ENCODE measurements at places on chromosomes 1 and 21.

- H3K4me1 ChIP-seq: no peaks in the 10 kb centered on the region
- H3K27ac ChIP-seq: no peak overlapping the region
- no peaks in the 10 kb centered on the region for H3K27me3 ChIP-seq
- no peaks in the 10 kb centered on the region for H3K36me3 ChIP-seq
These were observed 176.9 kb upstream of the PRMT6 start for GRCh38 chr1:106879538-106879937.

- H3K4me3 ChIP-seq: peak overlapping the region; percentile 8
- H3K36me3 ChIP-seq: no peaks in the 10 kb centered on the region
- no peak overlapping the region for H3K27ac ChIP-seq
- no peaks in the 10 kb centered on the region for H3K27me3 ChIP-seq
These were observed 30.9 kb downstream of the PRDM2 start for GRCh38 chr1:13730751-13731482.

DNA sequence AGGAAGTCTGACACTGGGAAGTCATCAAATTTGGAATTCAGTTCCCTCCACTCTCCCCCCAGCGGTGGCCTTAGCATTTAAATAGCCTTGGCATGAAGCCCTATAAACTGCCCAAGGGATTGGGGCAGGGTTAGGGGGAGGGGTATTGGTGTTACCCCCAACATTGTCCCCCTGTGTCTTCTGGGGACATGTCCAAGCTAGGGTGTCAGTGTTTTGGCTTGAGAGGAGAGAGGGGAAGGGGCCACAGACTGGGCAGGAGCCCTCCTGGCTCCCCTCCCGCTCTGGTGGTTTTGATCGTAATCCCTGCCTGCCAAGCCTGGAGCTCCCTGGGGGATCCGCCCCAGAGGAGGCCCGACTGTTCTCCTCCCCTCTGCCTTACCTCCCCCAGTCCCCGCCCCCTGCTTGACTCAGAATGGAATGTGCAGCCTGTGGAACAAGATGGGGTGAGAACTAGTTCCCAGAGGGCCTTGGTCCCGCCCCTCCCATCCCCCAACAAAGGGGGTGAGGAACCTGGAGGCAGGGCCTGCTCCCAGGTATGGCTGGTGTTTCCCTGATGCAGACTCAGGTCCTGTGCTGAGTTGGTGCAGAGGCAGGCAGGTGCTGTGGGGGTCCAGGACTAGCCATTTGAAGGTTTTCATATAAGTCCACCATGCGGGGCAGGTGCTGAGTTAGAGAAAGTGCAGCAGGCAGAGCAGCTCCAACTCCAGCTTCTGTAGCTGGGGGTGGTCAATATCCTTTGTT, 7.4 kb downstream of the SOX13 start:
- H3K27ac ChIP-seq: peak overlapping the region; percentile 94
- H3K27me3 ChIP-seq: no peaks in the 10 kb centered on the region
- no peak overlapping the region for H3K4me3 ChIP-seq

DNA sequence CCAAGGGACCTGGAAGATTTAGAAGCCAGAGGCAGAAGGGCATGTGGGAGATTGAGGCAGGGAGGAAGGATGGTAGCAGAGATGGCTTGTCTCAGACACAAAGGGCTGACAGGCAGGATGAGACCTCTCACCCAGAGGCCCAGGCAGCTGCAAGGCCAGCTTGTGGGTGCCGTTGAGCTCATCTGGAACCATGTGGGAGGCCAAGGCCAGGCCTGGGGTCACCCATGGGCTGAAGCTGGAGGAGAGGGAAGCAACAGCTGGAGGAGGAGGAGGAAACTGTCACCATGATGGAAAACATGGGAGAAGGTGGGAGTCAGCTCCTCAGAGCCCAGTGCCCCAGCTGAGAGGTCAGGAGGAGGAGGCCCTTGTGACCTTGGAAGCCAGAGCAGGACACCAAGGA, 6.4 kb downstream of the CRABP2 start:
- H3K27ac ChIP-seq: no peak overlapping the region
- H3K4me1 ChIP-seq: no peaks in the 10 kb centered on the region
- H3K27me3 ChIP-seq: peaks cover 6% of the 10 kb centered on the region

DNA sequence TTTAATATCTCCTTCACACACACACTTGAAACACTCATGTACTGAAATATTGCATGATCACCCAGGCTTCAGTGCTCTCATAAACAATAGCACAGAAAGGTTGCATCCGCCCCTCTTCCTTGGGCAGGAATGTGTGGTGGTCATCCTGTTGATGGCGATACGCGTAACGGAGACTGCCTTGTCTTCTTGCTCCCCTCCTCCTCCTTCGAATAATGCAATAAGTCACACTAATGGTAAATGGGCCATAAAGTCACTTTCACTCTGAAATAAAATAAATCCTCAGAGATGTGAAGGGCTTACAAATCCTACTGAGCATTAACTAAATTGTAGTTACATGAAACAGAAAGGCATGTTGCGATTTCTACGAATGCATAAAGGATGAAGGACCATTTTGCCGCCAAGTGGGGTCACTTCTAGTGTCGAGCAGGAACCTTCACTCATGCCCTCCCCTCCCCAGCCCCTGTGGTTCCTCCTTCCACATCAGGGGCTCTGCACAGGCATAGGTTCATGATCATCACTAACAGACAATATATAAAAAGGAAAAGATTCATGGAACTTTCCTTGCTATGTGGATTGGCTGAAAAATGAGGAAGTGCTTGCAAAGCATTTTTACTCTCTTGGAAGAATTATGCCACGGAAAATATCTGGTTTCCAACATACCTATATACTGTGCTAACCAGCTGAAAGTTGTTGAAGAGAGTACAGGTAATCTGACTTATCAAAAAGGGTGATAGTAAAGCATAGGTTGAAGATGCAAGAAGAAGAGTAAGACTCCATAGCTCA, 1.2 kb upstream of the PGBD5 start:
- no peak overlapping the region for H3K4me3 ChIP-seq
- H3K27ac ChIP-seq: no peak overlapping the region
- peaks cover 9% of the 10 kb centered on the region for H3K4me1 ChIP-seq
- H3K27me3 ChIP-seq: no peaks in the 10 kb centered on the region
- DNase-seq: no peak

DNA sequence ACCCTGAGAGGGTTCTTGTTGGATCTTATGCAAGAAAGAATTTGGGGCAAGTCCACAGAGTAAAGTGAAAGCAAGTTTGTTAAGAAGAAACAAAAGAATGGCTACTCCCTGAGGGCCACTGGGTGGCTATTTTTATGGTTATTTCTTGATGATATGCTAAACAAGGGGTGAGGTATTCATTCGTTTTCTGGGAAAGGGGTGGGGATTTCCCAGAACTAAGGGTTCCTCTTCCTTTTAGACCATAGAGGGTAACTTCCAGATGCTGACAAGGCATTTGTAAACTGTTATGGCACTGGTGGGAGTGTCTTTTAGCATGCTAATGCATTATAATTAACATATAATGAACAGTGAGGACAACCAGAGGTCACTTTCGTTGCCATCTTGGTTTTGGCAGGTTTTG, 18.2 kb upstream of the IFI6 start:
- H3K4me3 ChIP-seq: no peak overlapping the region
- no peaks in the 10 kb centered on the region for H3K27me3 ChIP-seq
- DNase-seq: no peak
- H3K4me1 ChIP-seq: no peaks in the 10 kb centered on the region
- no peaks in the 10 kb centered on the region for H3K36me3 ChIP-seq
- no peak overlapping the region for H3K27ac ChIP-seq

GRCh38 chr1:234107416-234108021, 203.0 kb downstream of the SLC35F3 start:
- no peaks in the 10 kb centered on the region for H3K27me3 ChIP-seq
- H3K4me1 ChIP-seq: no peaks in the 10 kb centered on the region
- H3K4me3 ChIP-seq: no peak overlapping the region
- DNase-seq: no peak

GRCh38 chr1:97308131-97308530, 586.5 kb downstream of the PTBP2 start:
- no peaks in the 10 kb centered on the region for H3K4me1 ChIP-seq
- H3K4me3 ChIP-seq: no peak overlapping the region
- H3K36me3 ChIP-seq: no peaks in the 10 kb centered on the region
- H3K27ac ChIP-seq: no peak overlapping the region
- no peak for DNase-seq

- no peaks in the 10 kb centered on the region for H3K4me1 ChIP-seq
- H3K27ac ChIP-seq: no peak overlapping the region
- no peaks in the 10 kb centered on the region for H3K36me3 ChIP-seq
- no peak overlapping the region for H3K4me3 ChIP-seq
These were observed 87.9 kb downstream of the CDC14A start for GRCh38 chr1:100440075-100440809.

GRCh38 chr1:186099336-186100104, 275.5 kb downstream of the TPR start:
- no peak for DNase-seq
- no peak overlapping the region for H3K4me3 ChIP-seq
- H3K27ac ChIP-seq: no peak overlapping the region
- H3K27me3 ChIP-seq: no peaks in the 10 kb centered on the region
- no peaks in the 10 kb centered on the region for H3K4me1 ChIP-seq

GRCh38 chr1:18541046-18541795, 60.5 kb downstream of the KLHDC7A start:
- no peak overlapping the region for H3K27ac ChIP-seq
- H3K27me3 ChIP-seq: no peaks in the 10 kb centered on the region
- no peaks in the 10 kb centered on the region for H3K4me1 ChIP-seq
- H3K36me3 ChIP-seq: no peaks in the 10 kb centered on the region
- H3K4me3 ChIP-seq: no peak overlapping the region
- DNase-seq: no peak

- H3K4me3 ChIP-seq: no peak overlapping the region
- no peaks in the 10 kb centered on the region for H3K4me1 ChIP-seq
- H3K27ac ChIP-seq: no peak overlapping the region
- peak; percentile 12 for DNase-seq
- H3K27me3 ChIP-seq: no peaks in the 10 kb centered on the region
- H3K36me3 ChIP-seq: no peaks in the 10 kb centered on the region
These were observed 14.6 kb upstream of the FLG2 start for GRCh38 chr1:152374451-152374850.

DNA sequence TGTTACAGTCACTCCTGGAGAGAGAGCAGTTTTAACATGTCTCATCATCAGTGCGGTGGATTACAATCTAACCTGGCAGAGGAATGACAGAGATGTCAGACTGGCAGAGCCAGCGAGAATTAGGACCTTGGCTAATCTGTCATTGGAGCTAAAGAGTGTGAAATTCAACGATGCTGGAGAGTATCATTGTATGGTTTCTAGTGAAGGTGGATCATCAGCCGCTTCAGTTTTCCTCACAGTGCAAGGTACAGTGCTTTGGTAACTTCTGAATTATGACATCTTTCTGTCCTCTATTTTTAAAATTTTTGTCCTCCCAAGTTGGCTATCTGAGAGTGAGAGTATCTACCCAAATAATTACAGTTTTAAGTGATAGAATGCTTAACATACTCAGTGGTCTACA, 199.4 kb downstream of the HMCN1 start:
- no peak overlapping the region for H3K4me3 ChIP-seq
- no peak for DNase-seq
- H3K4me1 ChIP-seq: no peaks in the 10 kb centered on the region
- H3K36me3 ChIP-seq: no peaks in the 10 kb centered on the region

GRCh38 chr1:226728448-226728847, 10.6 kb downstream of the ITPKB start:
- H3K36me3 ChIP-seq: no peaks in the 10 kb centered on the region
- H3K4me3 ChIP-seq: no peak overlapping the region
- no peak overlapping the region for H3K27ac ChIP-seq
- H3K27me3 ChIP-seq: no peaks in the 10 kb centered on the region
- DNase-seq: no peak

- no peak overlapping the region for H3K4me3 ChIP-seq
- no peaks in the 10 kb centered on the region for H3K4me1 ChIP-seq
- H3K36me3 ChIP-seq: no peaks in the 10 kb centered on the region
- no peak for DNase-seq
These were observed 37.5 kb downstream of the DPH5 start for GRCh38 chr1:100988121-100988520.

- H3K4me3 ChIP-seq: no peak overlapping the region
- no peaks in the 10 kb centered on the region for H3K27me3 ChIP-seq
- H3K36me3 ChIP-seq: no peaks in the 10 kb centered on the region
- no peak overlapping the region for H3K27ac ChIP-seq
These were observed 6.1 kb upstream of the IGFN1 start for GRCh38 chr1:201184307-201185122.

DNA sequence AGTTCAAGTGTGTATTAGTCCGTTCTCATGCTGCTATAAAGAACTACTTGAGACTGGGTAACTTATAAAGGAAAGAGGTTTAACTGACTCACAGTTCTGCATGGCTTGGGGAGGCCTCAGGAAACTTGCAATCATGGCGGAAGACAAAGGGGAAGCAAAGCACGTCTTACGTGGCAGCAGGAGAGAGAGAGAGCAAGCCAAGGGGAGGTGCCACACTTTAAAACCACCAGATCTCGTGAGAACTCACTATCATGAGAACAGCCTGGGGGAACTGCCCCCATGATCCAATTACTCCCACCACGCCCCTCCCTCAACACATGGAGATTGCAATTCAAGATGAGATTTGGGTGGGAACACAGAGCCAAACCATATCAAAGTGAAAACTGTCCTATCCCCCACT, 4.1 kb upstream of the MIS18A start:
- H3K4me1 ChIP-seq: peaks cover 11% of the 10 kb centered on the region
- no peaks in the 10 kb centered on the region for H3K27me3 ChIP-seq
- H3K4me3 ChIP-seq: no peak overlapping the region
- no peaks in the 10 kb centered on the region for H3K36me3 ChIP-seq

- no peak for DNase-seq
- H3K27ac ChIP-seq: no peak overlapping the region
- no peaks in the 10 kb centered on the region for H3K27me3 ChIP-seq
- no peaks in the 10 kb centered on the region for H3K4me1 ChIP-seq
- peaks cover 63% of the 10 kb centered on the region for H3K36me3 ChIP-seq
These were observed 24.1 kb downstream of the UBR4 start for GRCh38 chr1:19186001-19186400.

DNA sequence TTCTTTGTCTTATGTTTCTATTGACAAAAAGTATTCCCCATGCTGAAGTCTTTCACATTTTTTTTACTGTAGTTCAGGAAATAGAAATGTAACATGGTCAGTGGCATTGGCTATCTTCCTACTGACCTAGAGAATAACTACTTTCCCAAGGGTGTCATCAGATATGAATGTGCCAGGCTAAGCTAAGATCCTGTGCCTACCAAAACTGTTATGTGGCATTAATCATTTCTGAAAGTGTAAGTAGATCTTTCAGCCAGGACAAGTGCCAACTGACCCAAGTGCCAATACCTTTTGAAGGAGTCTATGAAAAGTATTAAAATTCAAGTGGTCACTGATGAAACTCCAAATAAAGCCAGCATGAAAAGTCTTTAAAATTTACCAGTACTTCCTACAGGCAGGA, 165.3 kb downstream of the TNFSF18 start:
- H3K4me1 ChIP-seq: peaks cover 7% of the 10 kb centered on the region
- no peak for DNase-seq
- H3K27me3 ChIP-seq: no peaks in the 10 kb centered on the region
- H3K4me3 ChIP-seq: no peak overlapping the region
- no peak overlapping the region for H3K27ac ChIP-seq

GRCh38 chr21:45555557-45556301, 13.5 kb upstream of the SLC19A1 start:
- peak overlapping the region; percentile 59 for H3K4me3 ChIP-seq
- H3K36me3 ChIP-seq: no peaks in the 10 kb centered on the region
- H3K27me3 ChIP-seq: no peaks in the 10 kb centered on the region
- H3K4me1 ChIP-seq: no peaks in the 10 kb centered on the region
- peak overlapping the region; percentile 95 for H3K27ac ChIP-seq
